CD8-positive, alpha-beta memory T cell (primary cell): ENCODE measurements at places on chromosomes 1 and 21. TPM values are rescaled to one million over a fixed set of nuclear protein-coding genes. Genes with fewer than 3 reads are reported as not detected.

- no peaks in the 10 kb centered on the region for H3K36me3 ChIP-seq
- no peaks in the 10 kb centered on the region for H3K4me1 ChIP-seq
- no peak for DNase-seq
- H3K27ac ChIP-seq: no peak overlapping the region
- H3K27me3 ChIP-seq: no peaks in the 10 kb centered on the region
- no peak overlapping the region for H3K4me3 ChIP-seq
Measured at GRCh38 chr1:242059976-242060375, 61.1 kb upstream of the MAP1LC3C start.

GRCh38 chr1:50774759-50775351 is 185.2 kb downstream of the FAF1 start:
- H3K27ac ChIP-seq: no peak overlapping the region
- DNase-seq: peak; percentile 24
- no peaks in the 10 kb centered on the region for H3K36me3 ChIP-seq
- no peak overlapping the region for H3K4me3 ChIP-seq
- H3K27me3 ChIP-seq: no peaks in the 10 kb centered on the region

GRCh38 chr1:207822602-207823451 is 71.0 kb downstream of the CD46 start:
- peak overlapping the region; percentile 75 for H3K4me3 ChIP-seq
- no peak for DNase-seq
- H3K27me3 ChIP-seq: no peaks in the 10 kb centered on the region
- no peaks in the 10 kb centered on the region for H3K36me3 ChIP-seq
- peaks cover 63% of the 10 kb centered on the region for H3K4me1 ChIP-seq

DNA sequence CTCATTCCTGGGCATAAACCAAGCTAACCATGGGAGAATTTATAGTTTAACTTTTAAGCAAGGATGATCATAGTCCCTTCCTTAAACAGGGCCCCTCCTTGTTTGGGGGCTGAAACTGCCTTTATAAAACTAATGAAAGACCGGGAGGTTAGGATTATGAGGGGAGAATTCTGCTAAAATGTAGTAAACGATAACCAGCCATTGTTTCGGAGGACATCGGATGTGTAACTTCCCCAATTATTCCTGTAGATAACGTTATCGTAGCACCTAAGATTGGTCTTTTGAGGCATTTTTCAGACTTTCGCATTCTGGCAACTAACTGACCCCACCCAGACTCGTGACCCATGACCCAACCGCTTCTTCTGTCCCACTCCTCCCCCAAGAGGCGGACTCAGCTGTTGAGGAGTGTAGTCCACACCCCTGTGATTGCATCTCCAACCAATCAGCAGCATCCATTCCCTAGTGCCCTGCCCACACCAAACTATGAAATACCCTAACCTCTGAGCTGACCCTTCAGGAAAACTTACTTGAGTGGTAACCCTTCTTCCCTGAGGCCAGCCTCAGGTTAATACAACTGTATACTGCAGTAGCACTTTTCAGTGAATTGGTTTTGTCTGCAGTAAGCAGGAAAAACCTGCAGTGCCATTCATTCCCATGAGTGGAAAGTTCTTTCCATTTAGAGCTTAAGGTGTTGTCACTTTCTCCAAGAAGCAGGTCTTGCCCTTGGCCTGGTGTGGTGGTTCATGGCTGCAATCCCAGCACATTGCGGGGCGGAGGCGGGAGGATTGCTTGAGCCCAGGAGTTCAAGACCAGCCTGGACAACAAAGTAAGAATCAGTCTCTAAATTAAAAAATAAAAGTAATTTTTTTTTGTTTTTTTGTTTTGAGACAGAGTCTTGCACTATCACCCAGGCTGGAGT is 823 bp upstream of the SYF2 start:
- H3K27me3 ChIP-seq: no peaks in the 10 kb centered on the region
- peaks cover 23% of the 10 kb centered on the region for H3K4me1 ChIP-seq
- H3K27ac ChIP-seq: peak overlapping the region; percentile 97
- DNase-seq: peak; percentile 48

PDE4B gene
- 29.7 TPM for total RNA-seq

DNA sequence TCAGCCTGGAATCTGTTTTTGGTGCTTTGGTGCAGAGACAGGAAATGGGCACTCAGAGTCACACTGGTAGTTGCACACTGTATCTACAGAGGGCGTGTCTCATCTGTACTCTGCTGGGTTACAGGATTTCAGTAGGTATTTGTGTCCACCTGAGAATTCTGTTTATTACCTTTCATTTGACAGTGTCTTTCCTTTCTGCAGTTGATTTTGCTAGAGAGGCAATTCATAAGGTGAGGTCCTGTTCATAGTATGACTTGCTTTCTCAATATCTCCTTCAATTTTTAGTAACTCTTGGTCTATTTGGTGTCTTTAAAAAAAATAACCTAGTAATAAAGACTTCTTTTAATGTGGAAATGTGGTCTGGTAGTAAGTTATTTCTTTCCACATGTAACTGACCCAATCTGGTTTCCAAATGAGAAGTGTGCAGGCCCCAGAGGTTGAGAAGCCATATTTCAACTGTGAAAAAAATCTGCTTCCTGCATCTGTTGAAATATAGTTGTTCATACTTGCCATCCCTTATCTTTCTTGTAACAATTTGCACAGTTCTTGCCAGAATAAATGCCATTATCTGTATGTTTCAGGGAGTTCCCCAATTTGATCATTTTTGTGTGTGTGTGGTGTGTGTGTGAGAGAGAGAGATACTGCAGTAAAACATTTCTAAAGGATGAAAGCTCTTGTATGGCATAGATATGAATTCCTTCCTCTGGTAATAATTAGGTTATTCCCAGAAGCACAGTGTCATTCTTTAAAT is 78.4 kb upstream of the DNAJC6 start:
- H3K36me3 ChIP-seq: no peaks in the 10 kb centered on the region
- H3K27me3 ChIP-seq: no peaks in the 10 kb centered on the region
- H3K4me1 ChIP-seq: no peaks in the 10 kb centered on the region
- peak overlapping the region; percentile 46 for H3K27ac ChIP-seq
- H3K4me3 ChIP-seq: no peak overlapping the region
- no peak for DNase-seq

AMPD1 gene
- not detected for total RNA-seq

DNA sequence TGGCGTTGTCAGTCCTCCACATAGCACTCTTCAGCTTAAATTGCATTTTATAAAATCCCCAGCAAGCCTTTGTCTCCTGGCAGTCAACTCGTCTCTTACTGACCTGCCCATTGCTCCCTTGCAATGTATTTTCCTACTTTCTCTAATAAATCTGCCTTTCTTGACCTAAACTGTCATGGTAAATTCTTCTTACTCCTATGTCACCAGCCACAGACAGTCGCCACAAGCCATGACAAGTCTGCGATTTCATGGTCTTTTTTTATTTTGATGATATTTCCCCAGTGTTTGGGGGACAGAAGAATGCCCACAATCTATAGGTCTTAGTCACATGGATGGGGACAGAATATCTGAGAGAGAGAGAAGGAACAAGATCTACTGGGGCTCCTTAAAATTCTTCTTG is 8.4 kb downstream of the IFNAR2 start:
- peaks cover 87% of the 10 kb centered on the region for H3K4me1 ChIP-seq
- H3K27me3 ChIP-seq: no peaks in the 10 kb centered on the region
- no peak overlapping the region for H3K4me3 ChIP-seq
- no peaks in the 10 kb centered on the region for H3K36me3 ChIP-seq
